ENCODE measurements at places on chromosomes 7 and 10.

- no peak for DNase-seq
These were observed 1.3 kb upstream of the COMMD3 start for GRCh38 chr10:22314852-22315251.

- DNase-seq = no peak
These were observed 64.8 kb downstream of the SMURF1 start for GRCh38 chr7:99079104-99079503.

GRCh38 chr7:33773053-33773452, 132.3 kb upstream of the BMPER start:
- DNase-seq = no peak

- no peak for DNase-seq
These were observed 71.4 kb downstream of the SEC61G start for GRCh38 chr7:54687462-54688212.

GRCh38 chr7:70632400-70632799, 499.5 kb upstream of the GALNT17 start:
- no peak for DNase-seq

DNA sequence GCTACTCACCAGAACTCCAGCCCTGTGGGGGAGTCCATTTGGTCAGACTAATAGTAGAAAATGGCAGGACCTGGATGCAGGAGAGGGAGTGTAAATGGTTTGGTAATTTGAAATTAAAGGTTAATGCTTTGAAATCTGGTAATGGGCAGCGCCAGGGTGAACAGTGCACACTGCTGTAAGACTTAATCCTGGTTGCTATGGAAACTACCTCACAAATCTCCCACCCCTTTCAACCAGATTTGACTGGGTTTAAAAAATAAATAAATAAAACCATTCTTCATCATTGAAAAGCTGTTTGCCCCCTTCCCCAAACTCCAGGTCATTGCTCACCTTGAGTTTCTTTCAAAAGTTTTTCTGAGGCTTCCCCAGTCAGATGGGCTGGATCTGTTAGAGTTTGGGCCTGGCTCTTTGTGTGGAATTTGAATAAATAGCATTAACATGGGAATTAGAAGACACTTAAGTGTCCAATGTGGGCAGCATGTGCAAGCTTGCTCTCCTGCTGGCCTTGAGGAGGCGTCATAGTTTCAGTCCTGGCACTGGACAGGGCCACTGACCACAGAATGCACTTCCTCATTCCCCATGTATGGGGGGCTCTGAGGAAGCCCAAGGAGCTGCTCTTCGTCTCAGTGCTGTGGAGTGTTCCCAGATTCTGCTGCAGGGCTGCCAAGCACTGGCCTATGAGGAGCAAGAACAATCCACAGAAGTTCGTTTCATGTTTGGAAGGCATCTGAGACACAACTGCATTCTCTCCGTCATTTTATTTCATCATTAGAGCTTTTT, 90.7 kb downstream of the LRRC4 start:
- DNase-seq = no peak

DNA sequence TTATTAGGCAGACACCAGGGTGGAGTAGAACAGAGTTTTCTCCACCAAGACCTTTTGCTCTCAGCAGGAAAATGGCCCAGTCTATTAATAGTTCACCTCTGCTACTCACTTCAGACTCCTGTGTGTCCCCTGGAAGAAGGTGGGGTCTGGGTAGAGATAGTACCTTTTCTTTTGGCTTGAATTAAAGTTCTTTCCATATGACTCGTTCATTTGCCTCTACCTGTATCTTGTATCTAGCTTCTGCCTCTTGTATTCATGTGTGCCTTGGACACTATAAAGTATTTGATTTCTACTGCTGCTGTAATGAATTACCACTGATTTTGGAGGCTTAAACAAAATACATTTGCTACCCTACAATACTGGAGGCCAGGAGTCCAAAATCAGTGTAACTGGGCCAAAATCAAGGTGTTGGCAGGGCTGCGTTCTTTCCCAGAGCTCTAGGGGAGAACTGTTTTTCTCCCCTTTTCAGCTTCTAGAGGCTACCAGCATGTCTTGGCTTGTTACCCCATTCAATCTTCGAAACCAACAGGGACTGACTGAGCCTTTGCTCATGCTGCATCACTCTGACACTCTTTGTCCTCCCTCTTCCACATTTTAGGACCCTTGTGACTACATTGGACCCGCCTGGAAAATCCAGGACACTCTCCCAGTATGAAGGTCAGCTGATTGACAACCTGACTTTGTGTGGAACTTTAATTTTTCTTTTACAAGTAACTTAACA, 155.6 kb upstream of the PRSS58 start:
- no peak for DNase-seq

DNA sequence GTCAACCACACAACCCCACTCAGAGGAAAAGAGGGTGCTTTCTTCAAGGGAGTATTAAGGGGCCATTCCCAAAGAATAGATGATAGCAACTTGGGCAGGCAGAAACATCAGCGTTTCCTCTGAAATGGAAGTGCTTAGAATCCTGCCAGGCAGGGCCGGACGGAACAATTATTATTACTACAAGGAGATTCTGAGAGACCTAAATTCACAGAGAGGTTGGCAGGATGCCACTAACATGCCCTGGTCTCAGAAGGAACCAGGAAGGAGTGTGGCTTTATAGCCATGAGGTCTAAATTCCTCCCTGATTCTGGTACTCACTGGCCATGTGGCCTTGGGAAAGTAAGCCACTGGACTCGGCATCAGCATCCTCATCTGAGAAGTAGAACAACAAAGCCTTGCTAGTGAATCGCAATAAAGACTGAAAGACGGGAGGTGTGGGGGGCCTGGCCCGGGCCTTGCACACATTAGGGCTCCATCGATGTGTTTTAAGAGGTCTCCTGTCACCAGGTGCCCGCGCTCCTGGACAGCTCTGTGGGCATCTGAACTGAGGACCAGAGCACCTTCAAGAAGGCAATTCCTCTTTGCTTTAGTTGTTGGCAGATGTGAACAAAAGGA, 131.5 kb downstream of the OAT start:
- no peak for DNase-seq

GRCh38 chr10:103514244-103514643, 20.7 kb downstream of the NEURL1 start:
- no peak for DNase-seq

GRCh38 chr7:40586197-40586596, 451.4 kb downstream of the SUGCT start:
- DNase-seq = no peak

- DNase-seq = no peak
These were observed 19.8 kb downstream of the ZNF107 start for GRCh38 chr7:64685741-64686140.

DNA sequence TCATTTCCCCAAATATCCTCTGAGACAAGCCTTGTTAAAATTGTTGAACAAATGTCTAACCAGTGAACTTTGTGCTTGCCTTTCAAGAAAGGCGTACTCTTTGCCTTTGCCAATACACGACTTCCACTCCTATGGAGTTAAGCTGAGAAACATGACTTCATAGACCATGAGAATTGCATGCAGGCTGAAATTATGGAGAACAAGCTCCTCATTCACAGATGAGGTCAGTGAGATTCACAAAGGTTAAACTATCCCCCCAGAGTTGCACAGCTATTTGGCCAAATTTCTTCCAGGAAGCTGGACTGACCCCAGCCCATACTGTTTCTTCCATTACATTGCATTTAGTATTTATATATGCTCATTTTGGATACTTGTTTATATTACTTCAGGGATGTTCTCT, 221.4 kb upstream of the SEMA3C start:
- no peak for DNase-seq

DNA sequence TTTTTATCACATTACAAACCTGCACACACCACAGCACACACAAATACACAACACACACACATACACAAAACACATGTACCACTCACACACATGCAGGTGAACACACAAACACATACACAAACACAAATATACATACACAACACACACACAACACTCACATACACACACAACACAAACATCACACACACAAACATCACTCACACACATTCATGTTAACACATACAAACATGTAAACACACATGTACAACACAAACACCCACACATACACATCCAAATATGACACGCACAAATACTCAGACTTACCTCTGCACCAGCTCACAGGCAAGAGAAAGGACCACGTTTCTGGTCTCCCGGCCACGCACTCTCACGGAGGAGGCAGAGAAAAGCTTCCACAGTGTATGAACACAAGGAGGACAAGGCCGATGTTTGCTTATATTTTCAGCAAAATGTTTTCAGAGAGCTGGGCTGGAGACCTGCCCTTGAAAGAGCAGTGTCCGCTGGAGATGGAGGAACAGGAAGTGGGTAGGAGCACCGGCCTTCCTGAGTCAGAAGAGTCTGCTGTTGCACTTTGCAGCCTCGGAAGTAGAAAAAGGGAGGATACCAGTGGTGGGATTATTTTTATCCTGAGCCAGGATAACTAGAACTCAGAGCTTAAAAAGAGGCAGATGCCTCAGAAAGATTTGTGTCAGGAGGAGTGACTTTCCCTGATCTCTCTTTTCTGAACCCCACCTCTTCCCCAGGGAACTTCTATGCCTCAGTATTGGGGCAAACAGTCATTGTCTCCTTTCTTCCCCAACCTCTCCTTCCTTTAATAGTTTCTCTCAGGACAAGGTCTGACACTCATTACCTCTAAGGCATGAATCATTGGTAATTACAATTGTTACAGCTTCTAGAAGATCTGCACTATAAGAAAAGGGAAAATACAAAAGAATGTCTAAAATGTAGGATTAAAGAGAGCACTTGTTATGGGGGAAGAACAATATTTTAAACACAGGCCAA, at the start of gene GIMAP6:
Gene GIMAP6, minus strand, starts transcription at position 520 of the 999 bp plus-strand sequence. CDS start 2,243 bp downstream, outside the sequence.
- DNase-seq = peak; percentile 13

DNA sequence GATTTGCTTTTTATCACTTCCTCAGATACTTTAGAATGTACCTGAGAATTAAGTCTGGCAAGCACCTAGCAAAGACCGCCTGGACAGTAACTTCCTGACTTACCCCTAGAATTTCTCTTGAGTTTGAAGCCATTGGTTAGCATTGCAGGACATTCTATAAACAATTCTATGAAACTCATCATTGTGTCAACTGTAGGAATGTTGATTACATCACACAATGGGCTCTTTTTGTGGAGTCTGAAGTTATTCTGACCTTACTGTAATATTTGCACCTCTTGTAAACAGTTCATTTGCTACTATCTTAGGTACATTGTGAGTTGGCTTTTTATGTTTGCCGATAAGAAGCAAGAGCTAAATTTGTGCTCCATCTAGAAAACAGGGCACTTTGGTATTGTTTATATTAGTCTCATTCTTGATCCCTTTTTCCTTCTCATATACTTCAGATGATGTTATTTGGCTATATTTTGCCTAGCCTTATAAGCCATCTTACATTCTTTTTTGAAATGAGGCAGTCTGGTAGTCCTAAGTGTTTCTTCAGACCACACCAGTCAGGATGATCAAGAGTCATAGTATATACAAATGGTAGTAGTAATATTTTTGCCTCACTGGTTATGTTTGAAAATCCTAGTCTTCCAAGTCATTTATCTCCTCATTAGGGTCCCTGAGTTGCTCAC, 52.4 kb downstream of the CASD1 start:
- no peak for DNase-seq

DNA sequence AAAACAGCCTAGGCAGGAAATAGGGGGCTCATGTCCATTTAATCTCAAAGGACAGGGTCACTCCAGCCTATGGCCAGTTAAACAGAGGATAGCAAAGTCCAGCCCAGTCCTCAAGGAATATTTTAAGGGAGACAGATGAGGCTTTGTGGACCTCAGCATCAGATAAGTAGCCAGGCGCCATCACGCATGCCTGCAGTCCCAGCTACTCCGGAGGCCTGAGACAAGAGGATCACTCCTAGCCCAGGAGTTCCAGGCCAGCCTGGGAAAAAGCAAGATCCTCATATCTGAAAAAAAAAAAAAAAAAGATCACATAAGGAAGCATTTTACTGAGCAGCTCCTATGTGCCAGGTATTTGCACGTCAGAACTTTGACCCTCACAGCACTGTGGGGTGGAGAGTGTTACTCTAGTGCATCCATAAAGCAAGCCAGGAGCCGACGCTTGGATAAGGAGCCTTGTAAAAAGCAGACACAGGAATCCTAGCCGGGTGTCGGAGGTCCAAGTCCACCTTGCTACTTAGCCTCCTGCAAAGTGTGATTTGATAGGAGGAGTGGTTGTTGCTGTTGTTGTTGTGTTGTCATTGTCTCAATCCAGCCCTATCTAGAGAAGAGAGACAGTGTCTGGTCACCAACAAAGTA, 61.8 kb upstream of the DOCK1 start:
- DNase-seq = no peak

DNA sequence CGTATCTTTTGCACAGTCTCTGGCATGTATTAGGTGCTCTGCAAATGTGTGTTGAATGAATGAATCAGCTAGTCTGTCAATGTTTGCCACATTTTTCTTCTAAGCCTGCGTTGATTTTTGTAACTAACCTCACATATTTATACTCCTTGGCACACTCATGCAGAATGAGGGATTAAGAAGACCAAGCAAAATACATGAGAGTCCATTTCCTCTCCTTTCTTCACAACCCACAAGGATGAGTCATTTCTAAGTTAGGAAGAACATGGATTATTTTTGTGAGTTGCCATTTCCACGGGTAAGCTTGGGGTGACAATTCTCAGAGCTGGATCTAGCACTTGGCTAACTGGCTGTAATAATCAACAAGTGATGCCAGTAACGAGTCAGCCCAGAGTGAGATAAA, 158.8 kb downstream of the TWIST1 start:
- no peak for DNase-seq

DNA sequence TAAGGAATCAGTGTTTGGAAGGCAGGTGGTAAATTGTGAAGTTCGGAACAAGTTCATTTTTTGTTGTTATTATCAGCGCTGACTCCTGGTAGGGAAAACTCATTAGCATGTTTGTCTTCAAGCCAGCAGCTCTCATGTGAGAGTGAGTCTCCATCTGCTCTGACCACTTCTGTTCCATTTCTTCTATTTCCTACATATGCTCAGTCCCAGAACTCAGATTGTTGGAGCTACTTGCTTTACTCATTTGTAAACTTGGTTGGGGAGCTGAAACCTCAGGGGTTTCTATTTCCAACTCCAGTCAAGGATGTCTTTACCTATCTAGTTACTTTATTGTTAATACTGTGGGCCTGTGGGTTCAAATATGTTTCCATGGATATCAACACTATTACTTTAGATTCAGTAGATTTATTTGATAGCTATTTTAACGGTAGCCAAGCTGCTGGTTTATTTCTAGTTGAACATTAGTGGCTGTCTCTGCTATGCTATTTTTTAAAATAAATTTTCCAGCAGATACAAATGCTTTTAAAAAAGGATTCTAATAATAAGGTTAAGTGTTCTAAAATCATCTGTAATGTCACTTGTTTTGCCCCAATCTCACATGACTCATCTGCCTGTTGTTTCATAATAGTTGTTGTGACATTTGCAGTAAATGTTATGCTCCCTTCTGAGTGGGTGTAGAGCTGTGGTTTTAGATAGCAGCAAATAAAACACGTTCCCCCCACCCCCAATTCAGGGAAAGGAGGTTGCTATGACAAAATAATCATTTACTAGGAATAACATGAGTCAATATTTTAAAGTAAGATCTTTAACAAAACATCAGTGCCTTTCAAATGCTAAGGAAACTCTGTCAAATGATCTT, 143.3 kb downstream of the HDAC9 start:
- DNase-seq = no peak

- DNase-seq = no peak
These were observed 31.9 kb upstream of the TBX20 start for GRCh38 chr7:35285799-35286198.
